ENCODE measurements at places on chromosomes 6 and 20.

- H3K4me1 ChIP-seq: no peaks in the 10 kb centered on the region
- H3K4me3 ChIP-seq: no peak overlapping the region
- H3K27me3 ChIP-seq: no peaks in the 10 kb centered on the region
- H3K27ac ChIP-seq: no peak overlapping the region
- DNase-seq: no peak
Measured at GRCh38 chr6:156408655-156409054, 368.5 kb upstream of the ARID1B start.

- H3K4me3 ChIP-seq: no peak overlapping the region
- H3K4me1 ChIP-seq: no peaks in the 10 kb centered on the region
Measured at GRCh38 chr6:84455511-84456029, 228.1 kb upstream of the CEP162 start.

DNA sequence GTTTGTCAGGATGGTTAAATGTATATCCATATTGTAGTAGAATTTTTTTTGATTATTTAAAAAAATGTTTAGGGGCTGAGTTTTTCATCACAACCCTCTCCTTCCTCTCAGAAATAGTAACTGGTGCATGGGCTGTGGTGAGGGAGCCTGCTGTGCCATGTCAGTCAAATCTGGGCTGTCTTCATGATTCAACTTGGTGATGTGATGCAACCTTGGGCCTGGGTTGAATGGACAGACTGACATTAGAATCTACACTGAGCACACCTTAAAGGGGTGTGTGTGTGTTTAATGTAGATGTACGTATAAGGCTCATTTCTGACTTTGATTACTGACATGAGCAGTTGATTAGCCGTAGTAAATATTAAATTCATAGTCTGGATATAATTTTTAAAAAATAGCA lies 3.7 kb downstream of the TJAP1 start:
- H3K4me3 ChIP-seq: no peak overlapping the region
- peaks cover 2% of the 10 kb centered on the region for H3K36me3 ChIP-seq
- H3K27ac ChIP-seq: no peak overlapping the region

- no peaks in the 10 kb centered on the region for H3K4me1 ChIP-seq
- no peaks in the 10 kb centered on the region for H3K36me3 ChIP-seq
- no peak overlapping the region for H3K4me3 ChIP-seq
Measured at GRCh38 chr6:105879146-105879545, 207.0 kb upstream of the PRDM1 start.

DNA sequence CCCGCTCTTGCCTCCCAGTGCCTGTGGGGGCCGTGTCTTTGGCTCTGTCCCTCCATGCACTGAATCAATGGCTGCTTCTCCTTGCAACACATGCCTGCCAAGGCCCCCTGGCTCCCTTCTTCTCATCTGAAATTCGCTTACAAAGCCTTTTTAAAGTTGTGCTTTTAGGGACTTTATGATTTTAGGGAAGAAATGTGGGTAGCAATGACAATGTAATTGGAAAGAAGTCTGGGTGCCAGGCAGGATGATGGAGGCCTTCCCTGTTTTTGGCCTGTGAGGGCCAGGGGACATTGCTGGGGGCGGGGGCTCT lies 151.3 kb upstream of the RNF24 start:
- H3K4me1 ChIP-seq: peaks cover 4% of the 10 kb centered on the region
- no peak overlapping the region for H3K27ac ChIP-seq
- H3K4me3 ChIP-seq: no peak overlapping the region
- no peaks in the 10 kb centered on the region for H3K27me3 ChIP-seq
- no peaks in the 10 kb centered on the region for H3K36me3 ChIP-seq
- no peak for DNase-seq

- no peak overlapping the region for H3K27ac ChIP-seq
- H3K4me1 ChIP-seq: no peaks in the 10 kb centered on the region
- no peak overlapping the region for H3K4me3 ChIP-seq
- H3K36me3 ChIP-seq: no peaks in the 10 kb centered on the region
- peaks cover 43% of the 10 kb centered on the region for H3K27me3 ChIP-seq
Measured at GRCh38 chr6:37539171-37540028, 39.7 kb upstream of the CCDC167 start.

DNA sequence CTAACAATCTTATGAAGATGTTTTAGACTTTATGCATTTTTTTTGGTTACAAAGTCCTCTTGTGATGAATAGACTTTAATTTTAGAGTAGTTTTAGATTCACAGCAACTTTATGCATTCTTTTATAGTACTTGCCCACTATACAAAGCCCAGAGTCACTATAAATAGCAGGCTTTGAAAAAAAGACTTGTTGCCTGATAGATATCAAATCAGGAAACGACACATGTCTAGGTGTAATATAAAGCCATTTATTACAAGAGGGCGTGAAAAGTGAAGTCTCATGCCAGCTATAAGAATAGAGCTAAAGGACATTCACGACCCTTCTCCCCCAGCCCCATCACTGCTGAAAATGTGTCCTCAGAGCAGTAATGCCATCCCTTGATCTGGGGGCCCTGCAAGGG lies 78.0 kb upstream of the MRPS10 start:
- no peak overlapping the region for H3K27ac ChIP-seq
- no peak for DNase-seq
- H3K4me1 ChIP-seq: peaks cover 11% of the 10 kb centered on the region
- H3K4me3 ChIP-seq: no peak overlapping the region
- no peaks in the 10 kb centered on the region for H3K36me3 ChIP-seq

DNA sequence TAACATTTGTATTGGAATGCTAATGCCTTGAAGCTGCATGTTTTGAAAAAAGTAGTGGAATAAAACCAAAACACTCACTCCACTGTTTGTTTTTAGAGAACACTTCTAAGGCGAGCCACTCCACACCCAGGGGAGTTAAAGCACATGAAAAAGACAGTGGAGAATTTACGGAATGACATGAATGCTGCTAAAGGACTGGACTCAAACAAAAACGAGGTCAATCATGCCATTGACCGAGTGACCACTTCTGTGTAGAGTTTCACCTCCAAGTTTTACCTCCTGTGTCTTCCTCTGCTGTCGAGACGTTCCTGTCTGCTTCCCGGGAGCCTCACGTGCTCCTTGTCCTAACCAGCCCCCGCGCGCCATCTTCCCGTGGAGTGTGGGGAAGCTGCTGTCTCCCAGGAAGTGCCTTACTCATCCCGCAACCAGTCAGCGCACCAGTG lies 127.8 kb downstream of the LRRC1 start:
- H3K27ac ChIP-seq: no peak overlapping the region
- H3K4me3 ChIP-seq: no peak overlapping the region
- no peaks in the 10 kb centered on the region for H3K4me1 ChIP-seq
- DNase-seq: peak; percentile 33

DNA sequence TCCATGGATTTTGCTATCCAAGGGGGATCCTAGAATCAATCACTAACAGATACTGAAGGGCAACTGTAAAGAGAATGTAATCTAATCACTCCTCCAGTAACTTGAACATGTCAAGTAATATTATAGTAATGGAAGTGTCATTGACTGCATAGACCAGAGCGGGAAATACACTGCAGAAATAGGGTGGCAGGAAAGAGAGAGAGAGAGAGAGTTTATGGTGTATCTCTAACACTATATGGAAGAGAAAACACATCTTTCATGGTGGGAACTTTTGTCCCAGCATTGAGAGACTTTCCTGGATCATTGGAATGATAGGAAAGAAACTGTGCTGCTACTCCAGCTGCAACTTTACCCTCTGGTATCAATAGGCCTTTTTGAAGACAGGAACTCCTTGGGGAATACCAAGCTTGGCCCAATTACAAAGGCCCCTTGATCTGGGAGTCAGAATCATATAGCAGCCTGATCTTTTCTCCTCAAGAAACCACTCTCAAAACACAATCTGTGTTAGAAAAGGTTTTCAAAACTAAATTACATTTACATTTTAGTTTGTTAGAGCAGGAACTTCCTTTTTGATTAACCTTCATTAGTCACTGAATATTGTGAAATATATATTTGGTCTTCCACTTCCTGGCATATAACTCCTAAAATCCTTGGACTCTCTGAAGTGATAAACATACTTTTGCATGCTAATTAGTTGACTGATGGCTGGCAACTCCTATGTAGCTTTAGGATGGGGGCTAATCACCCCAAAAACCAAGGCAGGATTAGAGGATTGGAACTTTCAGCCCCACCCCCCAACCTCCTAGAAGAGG lies 29.5 kb upstream of the RNGTT start:
- no peak overlapping the region for H3K27ac ChIP-seq
- H3K27me3 ChIP-seq: no peaks in the 10 kb centered on the region
- DNase-seq: no peak

DNA sequence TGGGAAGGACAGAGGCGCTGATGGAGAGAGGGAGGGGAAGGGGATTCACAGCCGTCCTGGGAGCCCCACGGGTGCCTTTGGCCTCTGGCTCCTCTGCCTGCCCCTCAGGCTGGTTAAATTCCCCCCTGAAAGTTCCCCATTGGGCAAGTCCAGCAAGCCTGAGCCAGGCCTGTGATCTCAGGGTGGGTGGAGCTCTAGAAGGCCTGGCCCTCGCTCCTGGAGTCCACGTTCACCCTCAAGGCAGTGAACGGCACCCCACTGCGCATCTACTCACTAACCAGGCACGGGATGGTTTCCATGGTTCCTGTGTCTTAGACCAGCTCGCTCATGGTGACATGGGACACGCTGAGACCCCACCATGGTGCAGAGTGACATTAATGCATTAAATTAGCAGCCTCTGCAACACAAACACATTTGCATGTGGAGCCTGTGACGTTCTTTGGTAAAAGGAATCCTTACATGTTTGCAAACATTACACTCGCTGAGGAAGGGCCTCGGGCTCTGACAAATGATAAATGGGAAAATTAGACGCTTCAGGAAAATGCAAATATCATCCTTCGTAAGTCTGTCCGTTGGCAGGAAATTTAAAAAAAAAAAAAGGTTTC lies 452.7 kb downstream of the PREX1 start:
- no peaks in the 10 kb centered on the region for H3K36me3 ChIP-seq
- H3K27me3 ChIP-seq: no peaks in the 10 kb centered on the region
- no peak overlapping the region for H3K27ac ChIP-seq
- DNase-seq: no peak

DNA sequence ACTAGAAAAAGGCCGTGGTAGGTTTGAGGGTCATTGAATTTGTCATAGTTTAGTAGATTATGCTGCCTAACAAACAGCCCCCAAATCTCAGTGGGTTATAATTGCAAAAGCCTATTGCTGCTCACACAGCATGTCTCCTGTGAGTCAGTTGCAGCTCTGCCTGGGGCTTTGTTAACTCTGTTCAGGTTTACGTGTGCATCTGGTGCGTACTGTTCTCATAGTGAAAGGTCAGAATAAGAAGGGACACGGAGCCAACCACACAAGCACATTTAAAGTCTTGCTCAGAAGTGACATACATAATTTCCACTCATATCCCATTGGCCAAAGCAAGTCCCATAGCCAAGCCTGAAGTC lies 48.1 kb upstream of the BMP2 start:
- H3K36me3 ChIP-seq: no peaks in the 10 kb centered on the region
- H3K4me1 ChIP-seq: no peaks in the 10 kb centered on the region
- H3K27ac ChIP-seq: no peak overlapping the region
- H3K4me3 ChIP-seq: no peak overlapping the region
- no peak for DNase-seq

DNA sequence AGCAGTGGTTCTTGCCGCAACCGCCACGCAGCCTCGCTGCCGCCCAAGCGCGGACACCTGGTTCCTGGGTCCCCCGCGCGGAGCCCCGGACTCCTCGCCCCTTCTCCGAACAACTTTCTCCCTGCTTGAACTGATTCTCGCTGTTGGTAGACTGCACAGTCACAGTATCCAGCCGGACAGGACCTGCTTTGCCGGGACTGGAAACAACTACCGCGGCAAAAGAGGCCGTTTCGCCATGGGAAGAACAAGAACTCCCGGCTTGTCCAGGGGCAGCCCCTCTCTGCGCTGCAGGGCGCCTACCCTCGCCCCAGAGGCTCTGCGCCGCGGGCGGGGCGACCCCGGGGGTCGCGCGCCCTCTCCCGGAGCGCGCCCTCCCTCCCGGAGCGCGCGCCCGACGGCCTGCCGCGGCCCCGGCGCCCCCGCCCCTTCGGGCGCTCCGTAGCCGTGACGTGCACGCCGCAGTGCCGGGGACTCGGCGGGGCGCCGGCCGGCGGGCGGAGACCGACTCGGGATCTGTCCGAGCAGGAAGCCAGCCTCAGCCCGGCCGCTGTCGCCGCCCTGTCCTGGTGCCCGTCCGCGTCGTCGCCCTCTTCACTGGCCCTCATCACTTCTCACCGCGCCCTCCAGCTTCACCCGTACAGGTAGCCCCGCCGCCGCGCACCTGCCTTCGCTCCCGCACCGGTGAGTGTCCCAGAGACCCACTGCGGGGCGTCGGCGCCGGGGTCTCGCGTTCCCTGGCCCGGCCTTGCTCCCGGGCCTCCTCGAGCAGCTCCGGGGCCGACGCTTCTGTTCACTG lies at the start of gene MYO6:
MYO6 (plus strand) TSS at position 497 of the 796 bp plus-strand sequence. CDS start 68,309 bp downstream, outside the sequence.
- H3K36me3 ChIP-seq: no peaks in the 10 kb centered on the region
- peak within 1 kb of the TSS; percentile 82 for H3K27ac ChIP-seq
- H3K4me1 ChIP-seq: peaks cover 6% of the 10 kb centered on the region
- peak within 1 kb of the TSS; percentile 87 for H3K4me3 ChIP-seq
- H3K27me3 ChIP-seq: no peaks in the 10 kb centered on the region
- DNase-seq: peak; percentile 56

DNA sequence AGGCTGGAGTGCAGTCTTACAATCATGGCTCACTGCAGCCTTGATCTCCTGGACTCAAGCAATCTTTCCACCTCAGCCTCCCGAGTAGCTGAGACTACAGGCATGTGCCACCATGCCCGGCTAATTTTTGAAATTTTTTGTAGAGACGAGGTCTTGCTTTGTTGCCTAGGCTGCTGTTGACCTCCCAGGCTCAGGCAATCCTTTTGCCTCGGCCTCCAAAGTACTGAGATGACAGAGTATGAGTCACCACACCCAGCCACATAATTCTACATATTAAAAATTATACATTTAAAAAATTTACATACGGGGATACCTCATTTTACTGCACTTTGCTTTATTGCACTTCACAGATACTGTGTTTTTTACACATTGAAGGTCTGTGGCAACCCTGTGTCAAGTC lies 115.1 kb downstream of the MAN1A1 start:
- H3K27me3 ChIP-seq: no peaks in the 10 kb centered on the region
- no peaks in the 10 kb centered on the region for H3K4me1 ChIP-seq
- H3K36me3 ChIP-seq: no peaks in the 10 kb centered on the region
- no peak for DNase-seq

DNA sequence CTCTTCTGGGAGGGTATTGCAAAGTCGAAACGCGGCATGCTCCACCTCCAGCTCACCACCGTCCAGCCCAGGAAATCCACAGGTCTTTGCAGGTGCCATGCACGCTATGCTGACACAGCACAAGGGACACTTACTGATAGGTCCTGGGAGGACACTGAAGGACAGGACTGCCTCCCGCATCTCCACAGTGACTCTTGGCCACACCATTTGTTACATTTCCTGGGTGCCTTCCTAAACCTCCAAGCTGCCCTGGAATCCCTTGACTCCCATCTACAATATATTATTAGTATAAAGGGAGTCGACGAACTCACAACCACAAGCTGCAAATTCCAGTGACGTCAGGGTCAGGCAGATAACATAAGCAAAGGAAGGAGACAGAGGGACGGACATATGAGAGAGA lies 106.9 kb downstream of the JPH2 start:
- no peaks in the 10 kb centered on the region for H3K27me3 ChIP-seq
- H3K27ac ChIP-seq: no peak overlapping the region
- peaks cover 6% of the 10 kb centered on the region for H3K4me1 ChIP-seq
- peak; percentile 74 for DNase-seq
- H3K36me3 ChIP-seq: no peaks in the 10 kb centered on the region
- H3K4me3 ChIP-seq: no peak overlapping the region

- H3K4me3 ChIP-seq: no peak overlapping the region
- no peak for DNase-seq
- H3K27me3 ChIP-seq: no peaks in the 10 kb centered on the region
- H3K27ac ChIP-seq: no peak overlapping the region
- peaks cover 2% of the 10 kb centered on the region for H3K36me3 ChIP-seq
- H3K4me1 ChIP-seq: no peaks in the 10 kb centered on the region
Measured at GRCh38 chr6:489001-489400, 97.4 kb downstream of the IRF4 start.
